ENCODE measurements at places on chromosomes 12 and 14.

- DNase-seq: no peak
Measured at GRCh38 chr12:89238593-89238992, 113.7 kb downstream of the DUSP6 start.

DNA sequence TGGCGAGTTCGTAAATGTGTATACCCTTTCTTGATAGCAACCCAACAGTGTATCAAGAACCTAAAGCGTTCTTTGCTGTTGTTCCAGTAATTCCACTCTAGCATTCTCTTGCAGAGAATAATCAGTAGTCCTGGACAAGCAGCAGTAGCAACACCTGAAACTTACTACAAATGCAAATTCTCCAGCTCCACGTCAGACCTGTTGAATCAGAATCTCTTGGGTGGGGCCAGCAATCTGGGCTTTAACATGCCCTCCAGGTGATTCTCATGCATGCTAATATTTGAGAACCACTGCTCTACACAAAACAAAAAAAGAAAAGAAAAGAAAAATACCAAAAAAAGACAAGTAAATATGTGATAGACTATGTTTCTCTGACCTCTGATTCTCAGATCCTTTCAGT is 10.1 kb downstream of the PTGDR start:
- no peak for DNase-seq

DNA sequence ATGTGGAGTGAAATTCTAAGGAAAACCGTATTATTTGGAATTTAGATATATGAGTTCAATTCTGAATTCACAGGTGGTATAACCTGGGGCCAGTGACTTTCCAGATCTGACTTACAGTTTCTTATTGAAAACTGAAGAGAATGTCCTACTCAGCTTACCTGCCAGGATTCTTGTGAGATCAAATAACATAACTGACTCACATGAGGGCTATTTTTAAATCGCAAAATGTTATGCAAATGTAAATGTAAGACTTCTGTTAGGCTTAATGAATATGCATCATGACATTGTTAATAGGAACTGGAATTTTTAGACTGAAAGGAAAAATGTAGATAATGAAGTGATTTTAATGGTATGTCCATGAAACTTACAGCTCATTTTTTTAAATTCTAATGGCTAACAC is 1142.1 kb downstream of the FLRT2 start:
- DNase-seq: no peak

DNA sequence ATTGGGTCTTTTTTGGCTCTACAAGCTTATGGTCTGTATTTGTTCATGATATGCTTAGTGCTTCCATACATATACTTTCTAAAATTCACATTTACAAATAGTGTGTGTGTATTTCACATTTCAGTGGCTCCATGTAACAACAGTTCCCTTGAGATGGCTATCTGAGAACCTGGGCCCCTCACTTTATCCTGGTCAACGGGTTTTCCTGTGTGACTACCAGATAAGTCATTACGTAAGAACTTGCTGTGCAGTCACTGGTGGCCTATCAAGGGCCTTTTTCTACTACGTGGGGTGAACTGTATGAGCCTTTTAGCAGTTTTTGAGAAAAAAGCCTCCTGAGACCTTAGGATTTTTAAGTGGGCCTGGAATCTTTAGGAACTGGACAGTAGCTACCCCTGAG is 454.1 kb downstream of the PCNX1 start:
- no peak for DNase-seq

- DNase-seq: peak; percentile 20
Measured at GRCh38 chr12:4540638-4541037, 1.9 kb downstream of the RAD51AP1 start.

DNA sequence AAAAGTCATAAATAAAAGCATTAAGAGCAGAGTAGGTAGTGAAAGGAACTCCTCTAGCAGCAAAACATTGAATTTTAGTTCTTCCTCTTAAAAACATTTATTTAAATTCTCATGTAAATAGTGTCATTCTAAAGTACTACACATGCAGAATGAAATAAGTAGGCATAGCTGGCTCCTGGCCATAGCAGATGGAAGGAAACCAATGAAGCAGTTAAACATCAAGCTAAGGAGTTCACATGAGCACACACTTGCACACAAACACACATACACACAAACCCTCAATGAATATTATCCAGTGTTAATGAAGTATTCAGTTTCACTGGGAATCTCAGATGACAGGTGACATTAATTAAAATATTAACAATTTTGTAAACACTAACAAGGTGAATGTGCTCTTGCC is 69.3 kb downstream of the SLC35F4 start:
- DNase-seq: no peak

DNA sequence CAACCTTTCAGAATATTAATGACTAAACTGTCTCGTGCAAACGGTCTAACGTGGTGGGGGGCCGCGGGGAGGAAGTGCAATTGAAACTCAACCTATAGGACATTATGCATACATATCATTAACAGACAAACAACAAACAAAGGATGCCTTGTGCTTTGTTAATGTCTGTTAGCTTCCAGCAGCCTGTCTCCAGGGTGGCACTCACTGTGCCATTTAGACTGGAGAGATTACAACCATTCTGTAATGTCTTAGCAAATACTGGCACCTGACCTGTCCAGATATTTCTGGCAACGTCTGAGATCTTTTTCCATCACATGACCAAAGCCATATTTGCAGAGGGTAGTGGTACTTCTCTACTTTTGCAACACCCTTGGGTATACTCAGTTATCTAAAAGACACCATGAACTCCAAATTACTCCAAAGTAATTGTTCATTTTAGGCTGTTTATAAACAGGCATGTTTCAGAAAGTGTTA is 11.6 kb downstream of the BHLHE41 start:
- no peak for DNase-seq

DNA sequence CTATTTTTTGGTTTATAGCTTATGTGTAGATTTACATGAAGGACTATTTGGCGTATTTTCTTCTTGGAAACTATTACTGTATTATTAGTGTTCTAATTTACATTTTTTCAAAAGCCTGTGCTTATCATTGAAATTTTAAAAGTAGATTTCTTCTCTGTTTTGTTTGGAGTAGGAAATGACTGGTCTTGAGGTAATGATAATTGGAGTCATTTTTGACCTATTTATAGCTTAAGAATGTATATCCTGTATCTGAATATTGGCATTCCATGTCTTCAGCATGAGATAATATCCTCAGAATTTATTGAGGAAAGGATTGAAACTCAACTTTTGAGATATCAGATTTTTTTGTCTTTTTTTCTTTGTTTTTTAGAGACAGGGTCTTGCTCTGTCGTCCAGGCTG is 193.4 kb downstream of the ERC1 start:
- no peak for DNase-seq

DNA sequence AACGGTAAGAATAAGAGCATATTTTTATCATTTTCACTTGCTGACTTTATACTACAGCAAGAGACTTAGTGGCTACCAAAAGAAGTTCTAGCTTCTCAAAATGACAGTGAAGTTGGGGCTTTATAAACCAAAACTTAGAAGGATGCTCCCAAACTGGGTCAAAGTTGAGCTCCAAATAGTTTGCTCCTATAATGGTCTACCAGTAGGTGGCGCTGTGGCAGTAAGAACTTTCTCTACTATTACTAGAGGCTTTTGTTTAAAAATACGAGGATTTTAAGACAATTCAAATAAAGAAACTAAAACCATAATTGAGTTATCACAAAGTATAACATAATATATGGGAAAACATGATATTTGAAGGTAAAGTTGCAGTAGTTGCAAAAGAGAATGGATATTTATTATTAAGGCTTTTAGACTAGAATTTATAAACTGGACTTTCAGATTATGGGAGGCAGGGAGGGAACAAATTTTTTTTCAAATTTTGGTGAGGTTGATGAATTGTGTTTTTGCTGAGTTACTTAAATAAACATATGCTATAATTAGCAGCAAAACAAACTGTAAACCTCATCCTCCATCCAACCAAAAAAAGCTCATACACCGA is 75.0 kb downstream of the TGFB3 start:
- peak; percentile 55 for DNase-seq

GRCh38 chr14:22613106-22613695 is 15.1 kb downstream of the ABHD4 start:
- DNase-seq: no peak

- no peak for DNase-seq
Measured at GRCh38 chr12:116482859-116483258, 76.3 kb upstream of the MAP1LC3B2 start.

GRCh38 chr12:28027947-28028724 is 55.6 kb upstream of the PTHLH start:
- DNase-seq: peak; percentile 45

GRCh38 chr12:41264281-41264680 is 76.2 kb downstream of the PDZRN4 start:
- DNase-seq: peak; percentile 67

- DNase-seq: no peak
Measured at GRCh38 chr14:104395941-104396681, 183.5 kb upstream of the C14orf180 start.

DNA sequence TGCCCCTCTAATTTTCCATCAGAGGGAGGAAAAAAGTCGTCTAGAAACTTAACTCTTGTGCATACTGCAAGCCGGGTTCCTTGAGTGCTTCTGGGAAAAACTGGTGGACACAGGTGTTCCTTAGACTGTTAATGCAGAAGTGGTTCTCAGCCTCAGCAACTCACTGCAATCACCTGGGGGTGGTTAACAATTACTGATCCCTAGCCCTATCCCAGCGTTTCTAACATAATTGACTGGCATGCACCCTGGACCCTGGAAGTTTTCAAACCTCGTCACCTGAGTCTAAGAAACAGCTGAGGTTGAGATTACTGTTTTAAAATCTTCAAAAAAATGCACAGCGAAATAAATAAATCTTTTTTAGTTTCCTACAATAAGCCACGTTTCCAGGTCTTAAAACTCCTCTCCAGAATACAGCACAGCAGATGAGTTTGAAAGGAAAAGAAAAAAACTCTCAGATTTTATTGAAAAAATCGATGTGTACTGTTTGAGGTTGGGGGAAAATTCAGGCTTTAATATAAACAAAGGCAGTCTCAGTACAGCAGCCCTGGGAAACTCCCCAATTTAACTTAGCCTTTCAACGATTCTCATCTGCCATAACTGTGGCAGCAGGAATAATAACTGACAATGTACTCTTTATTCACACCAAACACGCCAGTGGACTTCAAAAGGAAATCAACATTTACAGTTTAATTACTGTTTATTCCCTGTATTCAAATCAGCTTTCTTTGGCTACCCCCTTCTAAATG is 45.4 kb downstream of the PHLDA1 start:
- no peak for DNase-seq

DNA sequence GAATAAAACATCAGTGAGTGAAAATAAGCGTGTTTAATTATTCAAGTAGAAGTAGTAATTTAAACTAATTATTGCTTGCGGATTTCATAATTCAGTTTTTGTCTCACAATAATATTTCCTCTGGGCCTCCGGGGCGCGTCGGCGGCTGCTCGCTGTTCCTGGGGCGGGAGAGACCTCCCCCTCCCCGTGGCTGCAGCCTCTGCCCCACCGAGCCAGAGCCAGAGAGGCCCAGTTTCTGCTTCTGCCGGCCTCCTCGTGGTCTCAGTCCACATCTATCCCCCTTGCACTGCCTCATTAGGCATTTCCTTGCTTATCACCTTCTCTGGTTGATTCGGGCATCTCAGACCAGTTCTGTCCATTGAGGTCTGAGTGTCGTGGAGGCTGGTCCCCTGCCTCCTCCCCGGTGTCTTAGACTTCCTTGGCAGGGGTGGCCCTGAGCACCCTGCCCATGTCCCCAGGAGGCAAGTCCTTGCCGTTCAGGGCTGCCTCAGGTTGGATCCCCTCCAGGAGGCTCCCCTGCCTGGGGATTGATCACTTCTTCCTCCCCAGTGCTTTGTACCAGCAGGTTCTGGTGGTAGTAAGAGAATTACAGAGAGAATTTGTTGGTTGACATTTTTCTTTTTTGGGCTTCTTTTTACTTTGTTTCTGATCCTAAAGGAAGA is 78.0 kb downstream of the SLC25A47 start:
- DNase-seq: no peak

DNA sequence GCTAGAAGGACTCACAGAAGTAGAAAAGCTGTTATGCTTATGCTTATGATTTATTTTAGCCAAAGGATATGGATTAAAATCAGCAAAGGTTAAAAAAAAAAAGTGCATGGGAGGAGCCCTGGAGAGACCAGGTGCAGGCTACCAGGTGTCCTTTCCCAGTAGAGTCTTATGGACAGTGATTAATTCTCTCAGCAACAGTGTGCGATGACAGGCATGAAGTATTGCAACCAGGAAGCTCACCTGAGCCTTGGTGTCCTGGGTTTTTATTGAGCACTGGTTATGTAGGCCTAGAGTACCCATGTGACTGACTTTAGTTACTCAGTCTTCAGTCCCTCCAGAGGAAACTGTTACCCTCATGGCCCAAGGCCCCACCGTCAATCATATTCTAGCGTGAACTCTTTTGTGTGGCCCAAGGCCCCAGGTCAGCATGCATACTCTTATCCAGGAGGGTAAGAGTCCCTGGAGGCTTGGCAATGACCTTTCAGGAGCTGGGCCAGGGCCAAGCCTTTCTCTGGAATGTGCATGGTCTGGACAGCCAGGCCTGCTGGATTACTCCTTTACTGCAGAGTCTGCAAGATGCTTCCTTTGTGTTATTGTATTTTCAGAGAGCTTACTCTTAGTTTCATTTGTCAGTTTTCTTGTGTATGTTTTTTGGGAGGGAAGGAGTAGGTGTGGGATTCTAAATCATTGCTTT is 69.6 kb upstream of the RD3L start:
- DNase-seq: no peak

Measured in Kasumi-1 (cell line).